T-helper 17 cell (primary cell): ENCODE measurements at places on chromosomes 4 and X. TPM values are rescaled to one million over a fixed set of nuclear protein-coding genes. Genes with fewer than 3 reads are reported as not detected.

- H3K4me1 ChIP-seq = peaks cover 13% of the 10 kb centered on the region
- H3K4me3 ChIP-seq = no peak overlapping the region
- peaks cover 2% of the 10 kb centered on the region for H3K36me3 ChIP-seq
These were observed 34.3 kb downstream of the KANTR start for GRCh38 chrX:53128097-53128749.

GRCh38 chr4:168634276-168634802, 137.5 kb downstream of the PALLD start:
- H3K27ac ChIP-seq = no peak overlapping the region
- DNase-seq = no peak
- H3K4me3 ChIP-seq = no peak overlapping the region
- H3K4me1 ChIP-seq = peaks cover 3% of the 10 kb centered on the region

CXCL10 gene
- total RNA-seq = not detected

GRCh38 chr4:83267121-83267829, 17.3 kb downstream of the COQ2 start:
- peaks cover 8% of the 10 kb centered on the region for H3K36me3 ChIP-seq
- peak overlapping the region; percentile 70 for H3K27ac ChIP-seq
- DNase-seq = no peak
- no peak overlapping the region for H3K4me3 ChIP-seq

DNA sequence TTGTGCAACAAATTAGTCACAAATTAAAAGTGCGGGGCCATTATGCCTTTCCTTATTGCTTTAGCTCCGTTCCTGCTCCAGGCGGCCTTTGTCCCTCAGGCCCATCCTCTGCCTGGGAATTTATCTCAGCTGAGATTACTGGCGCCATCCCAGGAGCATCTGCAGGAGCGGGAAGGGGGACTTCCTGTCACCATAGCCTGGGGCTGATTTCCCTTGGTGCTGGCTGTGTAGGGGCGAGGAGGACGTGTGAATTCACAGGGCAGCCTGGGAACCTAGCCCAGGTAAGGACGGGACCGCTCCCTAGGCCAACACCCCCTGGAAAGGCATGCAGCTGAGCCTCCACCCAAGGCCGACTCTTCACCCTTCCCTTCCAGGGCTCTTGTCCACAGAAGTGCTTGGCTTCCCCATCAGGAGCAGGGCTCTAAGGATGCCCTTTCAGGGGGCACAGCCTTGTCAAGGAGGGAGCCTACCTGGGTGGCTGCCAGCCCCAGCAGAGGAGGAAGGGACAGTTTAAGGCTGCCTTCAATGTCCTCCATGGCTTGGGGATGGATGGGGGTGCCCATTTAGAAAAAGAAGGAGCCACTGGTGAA, 72.6 kb upstream of the NKX1-1 start:
- H3K4me3 ChIP-seq = no peak overlapping the region
- peaks cover 3% of the 10 kb centered on the region for H3K36me3 ChIP-seq
- H3K27me3 ChIP-seq = peaks cover 4% of the 10 kb centered on the region
- no peaks in the 10 kb centered on the region for H3K4me1 ChIP-seq

CT45A10 gene
- not detected for total RNA-seq

DNA sequence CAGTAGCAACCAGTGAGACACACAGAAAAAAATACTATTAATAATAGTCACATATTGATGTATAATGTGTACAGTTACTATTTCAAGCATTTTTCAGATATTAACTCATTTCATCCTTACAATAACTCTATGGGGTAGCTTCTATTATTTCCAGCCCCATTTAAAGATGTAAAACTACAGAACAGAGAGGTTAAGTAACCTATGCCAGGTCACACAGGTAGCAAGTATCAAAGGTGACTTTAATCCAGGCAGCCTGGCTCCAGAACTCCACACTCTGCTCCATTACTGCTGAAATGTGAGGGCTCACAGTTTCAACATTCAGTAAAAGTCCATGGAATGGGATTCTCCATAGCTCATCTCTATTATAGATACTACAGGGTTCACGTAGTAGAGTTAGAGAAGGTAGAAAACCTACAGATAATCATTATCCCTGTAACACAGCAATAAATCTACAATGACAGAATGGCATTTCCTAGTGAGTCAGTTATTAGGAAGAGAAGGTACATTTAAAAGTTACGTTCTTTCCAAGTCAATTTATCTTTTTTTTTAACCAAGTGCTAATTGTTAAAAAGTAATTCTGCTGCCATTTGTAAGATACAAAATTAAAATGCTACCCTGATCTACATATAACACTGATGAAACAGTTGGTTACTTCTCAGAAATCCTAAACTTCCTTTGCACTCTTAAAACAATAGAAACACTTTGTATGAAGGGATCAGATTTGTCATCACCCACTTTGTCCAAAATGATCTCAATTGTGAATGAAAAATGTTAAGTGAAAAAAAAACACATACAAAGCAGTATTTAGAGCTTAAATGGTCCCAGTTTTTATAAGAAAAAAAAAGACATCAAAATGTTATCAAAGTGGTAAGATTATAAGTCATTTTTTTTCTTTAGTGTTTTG, 18.7 kb downstream of the RELL1 start:
- no peaks in the 10 kb centered on the region for H3K27me3 ChIP-seq
- no peak for DNase-seq
- peaks cover 2% of the 10 kb centered on the region for H3K36me3 ChIP-seq
- H3K4me1 ChIP-seq = peaks cover 32% of the 10 kb centered on the region

MAGEC1 gene
- total RNA-seq = not detected

DNA sequence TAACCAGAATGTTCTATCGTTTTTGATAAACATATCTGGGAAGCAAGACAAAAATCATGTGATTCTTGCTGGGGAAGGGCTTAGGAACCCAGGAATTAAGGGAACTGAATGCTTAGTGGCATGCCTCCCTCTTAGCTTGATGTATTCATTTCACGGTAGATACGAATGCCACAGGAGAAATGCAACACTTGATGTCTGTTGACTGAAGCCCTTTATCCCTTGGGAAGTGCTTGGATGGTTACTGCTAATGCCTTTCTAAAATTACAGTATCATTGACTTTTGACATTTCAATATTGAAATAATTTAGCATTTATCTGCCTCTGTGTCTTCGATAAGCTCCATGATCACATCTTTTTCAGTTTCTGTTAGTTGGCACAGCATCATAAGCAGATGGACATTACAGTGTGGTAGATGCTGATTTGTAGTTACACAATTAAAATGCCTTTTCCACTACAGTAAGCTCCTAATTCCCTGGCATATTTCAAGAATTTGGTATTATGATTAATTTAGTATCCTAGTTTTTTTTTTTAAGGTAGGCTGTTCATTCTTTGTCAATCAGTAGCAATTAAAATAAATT, 226.7 kb downstream of the ARHGAP10 start:
- peaks cover 7% of the 10 kb centered on the region for H3K36me3 ChIP-seq
- H3K27ac ChIP-seq = no peak overlapping the region
- no peak for DNase-seq
- no peak overlapping the region for H3K4me3 ChIP-seq

- DNase-seq = no peak
- no peaks in the 10 kb centered on the region for H3K36me3 ChIP-seq
These were observed 362.3 kb downstream of the PABPC4L start for GRCh38 chr4:133839326-133839725.

GRCh38 chr4:23853986-23854660, 35.7 kb downstream of the PPARGC1A start:
- H3K27me3 ChIP-seq = no peaks in the 10 kb centered on the region
- no peaks in the 10 kb centered on the region for H3K36me3 ChIP-seq
- H3K4me3 ChIP-seq = no peak overlapping the region
- no peak for DNase-seq
- no peaks in the 10 kb centered on the region for H3K4me1 ChIP-seq

- H3K27ac ChIP-seq = no peak overlapping the region
- no peak overlapping the region for H3K4me3 ChIP-seq
- no peaks in the 10 kb centered on the region for H3K4me1 ChIP-seq
- DNase-seq = no peak
- no peaks in the 10 kb centered on the region for H3K36me3 ChIP-seq
These were observed 317.5 kb upstream of the GRIA3 start for GRCh38 chrX:122866532-122866931.

DNA sequence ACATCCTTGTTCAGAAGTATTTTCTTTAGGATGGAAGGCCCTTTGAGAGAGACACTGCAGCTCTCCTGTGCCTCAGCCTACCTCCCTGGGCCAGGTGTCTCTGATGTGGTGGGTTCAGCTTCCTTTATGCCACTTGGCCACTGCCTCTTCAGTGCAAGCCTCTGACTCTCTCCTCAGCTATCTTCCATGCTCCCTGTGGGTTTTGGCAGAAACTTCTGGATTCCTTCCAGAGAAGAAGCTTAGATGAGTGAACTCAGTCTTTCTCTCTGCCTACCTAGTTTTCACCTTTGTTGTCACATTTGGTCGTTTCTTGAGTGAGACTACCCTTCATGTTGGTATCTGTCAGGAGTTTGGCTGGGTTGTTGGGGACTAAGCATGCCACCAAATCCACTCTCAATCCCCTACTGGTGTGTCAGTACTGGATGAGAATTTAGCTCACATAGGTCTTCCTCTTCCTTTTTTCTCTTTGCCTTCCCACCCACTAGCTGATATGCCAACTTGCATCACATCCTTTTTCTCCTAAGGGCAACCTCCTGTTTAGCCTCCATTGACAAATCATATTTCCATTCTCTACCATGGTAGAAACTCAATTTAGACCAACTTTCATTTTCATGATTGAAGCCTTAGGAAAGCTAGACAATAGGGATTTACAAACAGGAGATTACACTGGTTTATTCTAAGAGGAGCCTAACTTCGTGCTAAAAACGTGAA, 32.0 kb downstream of the IL15 start:
- no peaks in the 10 kb centered on the region for H3K27me3 ChIP-seq
- H3K4me3 ChIP-seq = no peak overlapping the region
- no peak overlapping the region for H3K27ac ChIP-seq
- H3K4me1 ChIP-seq = peaks cover 5% of the 10 kb centered on the region
- peaks cover 3% of the 10 kb centered on the region for H3K36me3 ChIP-seq

NAA11 gene
- total RNA-seq = not detected

GRCh38 chrX:101617211-101618191, at the start of gene ARMCX6:
Gene ARMCX6 (minus strand): TSS chrX:101618000. CDS start chrX:101616620, 1,380 bp downstream.
- H3K36me3 ChIP-seq = no peaks in the 10 kb centered on the region
- H3K27ac ChIP-seq = peak within 1 kb of the TSS; percentile 92
- H3K4me3 ChIP-seq = peak within 1 kb of the TSS; percentile 92
- peak; percentile 43 for DNase-seq

DNA sequence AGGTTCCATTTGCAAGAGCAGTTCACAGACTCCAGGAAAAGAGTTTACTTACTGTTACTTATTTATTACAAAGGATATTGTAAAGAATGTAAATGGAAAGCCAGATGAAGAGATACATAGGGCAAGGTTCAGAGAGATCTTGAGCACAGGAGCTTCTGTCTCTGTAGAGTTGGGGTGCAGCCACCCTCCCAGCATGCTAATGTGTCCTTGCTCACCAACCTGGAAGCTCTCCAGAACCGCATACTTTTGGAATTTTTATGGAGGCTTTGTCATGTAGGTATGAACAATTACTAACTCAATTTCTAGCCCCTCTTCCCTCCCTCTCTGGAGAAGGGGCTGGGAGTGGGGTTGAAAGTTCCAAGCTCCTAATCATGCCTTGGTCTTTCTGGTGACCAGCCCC, 857.2 kb downstream of the RPA4 start:
- no peaks in the 10 kb centered on the region for H3K27me3 ChIP-seq
- H3K4me3 ChIP-seq = no peak overlapping the region
- H3K4me1 ChIP-seq = no peaks in the 10 kb centered on the region
- no peak overlapping the region for H3K27ac ChIP-seq

DNA sequence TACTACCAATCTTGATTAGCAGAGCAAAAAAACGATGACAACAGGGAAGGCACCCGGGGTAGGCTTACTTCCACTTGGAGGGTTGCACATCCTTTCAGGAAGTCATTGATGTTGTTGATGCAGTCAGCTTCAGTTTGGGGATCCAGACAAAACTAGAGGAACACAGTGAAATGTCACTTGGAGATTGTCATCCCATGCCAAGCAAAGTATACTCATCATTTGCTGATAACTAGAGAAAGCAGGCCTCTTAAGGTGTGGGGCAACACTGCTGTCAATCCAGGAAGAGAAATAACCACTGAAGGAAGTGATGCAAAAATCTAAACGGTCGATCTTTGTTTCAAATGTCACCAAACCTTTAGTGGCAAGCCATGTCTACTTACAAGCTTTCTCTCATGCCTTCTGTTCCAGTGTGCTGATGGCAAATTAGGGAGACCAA, 1.4 kb downstream of the ARHGEF6 start:
- no peak for DNase-seq
- H3K27ac ChIP-seq = peak overlapping the region; percentile 96
- no peaks in the 10 kb centered on the region for H3K27me3 ChIP-seq
- peak overlapping the region; percentile 94 for H3K4me3 ChIP-seq

LIMCH1 gene
- total RNA-seq = not detected
